ENCODE measurements at places on chromosomes 11 and 22. TPM values are rescaled to one million over a fixed set of nuclear protein-coding genes. Genes with fewer than 3 reads are reported as not detected.

DNA sequence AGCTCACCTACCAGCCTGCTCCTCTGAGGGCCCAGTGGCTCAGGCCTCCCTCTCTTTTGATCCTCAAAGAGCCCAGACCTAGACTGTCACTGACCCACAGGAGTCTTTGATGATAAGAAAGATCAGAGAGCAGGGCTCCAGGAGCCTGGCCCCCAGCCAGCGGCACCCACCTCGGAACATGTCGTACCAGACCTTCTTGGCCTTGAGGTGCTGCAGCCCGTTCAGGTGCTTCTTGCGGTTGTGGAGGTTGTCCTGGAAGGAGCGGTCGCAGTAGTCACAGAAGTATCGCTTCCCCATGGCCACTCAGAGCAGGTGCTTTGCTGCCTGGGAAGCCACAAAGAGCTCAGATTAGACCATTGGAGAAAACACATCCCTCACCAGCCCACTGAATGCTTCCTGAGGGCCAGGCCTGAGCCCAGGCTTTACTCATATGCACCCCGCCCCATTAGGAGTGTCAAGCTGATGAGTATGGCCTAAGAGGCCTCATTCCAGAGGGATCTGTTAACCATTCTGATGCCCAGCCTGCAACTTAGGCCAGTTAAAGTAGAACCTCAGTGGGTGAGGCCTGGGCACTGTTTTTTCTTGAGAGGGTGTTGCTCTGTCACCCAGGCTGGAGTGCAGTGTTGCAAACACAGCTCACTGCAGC is 18.4 kb downstream of the ZMAT5 start:
- no peak for DNase-seq

NCAM1 gene
- 0.47 TPM for total RNA-seq

DNA sequence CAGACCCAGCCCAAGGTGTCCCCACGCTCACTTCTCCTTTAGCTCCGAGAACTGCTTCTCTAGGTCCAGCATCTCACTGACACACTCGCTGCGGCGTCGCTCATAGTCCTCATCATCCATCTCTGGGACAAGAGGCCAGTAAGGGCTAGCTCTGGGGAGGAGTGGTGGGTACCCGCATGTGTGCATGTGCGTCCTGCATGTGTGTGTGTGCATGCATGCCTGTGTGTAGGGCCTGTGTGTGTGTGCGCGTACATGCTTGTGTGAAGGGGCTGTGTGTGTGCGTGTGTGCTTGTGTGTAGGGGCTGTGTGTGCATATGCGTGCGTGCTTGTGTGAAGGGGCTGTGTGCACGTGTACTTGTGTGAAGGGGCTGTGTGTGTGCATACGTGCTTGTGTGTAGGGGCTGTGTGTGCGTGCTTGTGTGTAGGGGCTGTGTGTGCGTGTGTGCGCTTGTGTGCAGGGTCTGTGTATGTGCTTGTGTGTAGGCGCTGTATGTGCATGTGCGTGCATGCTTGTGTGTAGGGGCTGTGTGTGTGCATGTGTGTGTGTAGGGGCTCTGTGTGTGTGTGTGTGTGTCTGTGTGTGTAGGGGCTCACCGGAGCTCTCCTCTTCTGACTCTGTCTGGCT is 3.3 kb downstream of the BRMS1 start:
- DNase-seq: no peak

WNT7B gene
- total RNA-seq: 0.66 TPM

DNA sequence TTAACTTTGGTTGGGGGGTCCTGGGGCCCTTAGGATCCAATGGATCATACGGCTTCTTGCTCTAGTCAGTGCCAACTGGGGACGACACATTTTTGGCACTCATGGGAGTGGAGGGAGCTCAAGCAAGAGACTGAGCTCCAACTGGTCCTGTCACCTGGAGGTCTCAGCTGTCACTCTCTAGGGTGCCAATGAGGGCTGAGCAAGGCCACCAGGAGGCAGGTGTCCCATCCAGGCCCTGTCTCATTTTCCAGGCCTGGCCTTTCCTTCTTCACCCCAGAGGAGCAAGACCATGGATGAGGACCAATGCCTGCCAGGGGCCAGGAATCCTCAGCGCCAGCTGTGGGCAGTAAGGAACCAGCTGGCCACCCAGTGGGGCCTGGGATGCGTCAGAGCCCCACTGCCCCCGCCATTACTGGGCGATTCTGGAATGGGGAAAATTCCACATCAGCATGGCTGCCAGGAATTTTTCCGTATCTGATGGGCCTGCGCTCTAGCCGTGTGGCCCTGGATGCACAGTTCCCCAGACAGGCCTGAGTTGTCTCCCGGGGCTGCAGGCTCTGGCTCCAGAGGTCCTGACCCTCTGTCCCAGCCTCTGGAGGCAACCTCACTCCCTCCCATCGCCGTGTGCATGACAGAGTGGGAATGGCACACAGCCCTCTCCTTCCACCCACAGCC is 669 bp upstream of the GAL3ST1 start:
- DNase-seq: no peak

- DNase-seq: no peak
These were observed 529.6 kb upstream of the LRRC4C start for GRCh38 chr11:41988951-41989572.

C11orf16 gene
- 2.9 TPM for total RNA-seq

SLC22A25 gene
- not detected for total RNA-seq

GRCh38 chr11:31757260-31757835 is 53.8 kb downstream of the PAX6 start:
- DNase-seq: no peak

DNA sequence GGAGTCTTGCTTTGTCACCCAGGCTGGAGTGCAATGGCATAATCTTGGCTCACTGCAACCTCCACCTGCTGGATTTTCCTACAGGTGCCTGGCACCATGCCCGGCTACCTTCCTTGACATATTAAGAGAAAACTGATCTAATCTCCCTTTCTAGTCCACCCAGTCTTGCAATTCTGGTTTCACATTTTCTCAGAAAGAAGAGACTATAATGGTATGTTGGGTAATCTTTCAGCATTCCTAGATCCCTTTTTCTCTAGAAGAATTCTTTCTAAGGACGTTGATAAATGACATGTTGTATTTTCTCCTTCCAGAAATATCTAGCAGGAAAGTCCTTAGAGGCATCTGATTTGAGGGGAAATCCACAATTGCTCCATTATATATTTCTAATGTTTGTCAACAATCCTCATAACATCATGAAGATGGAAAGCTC is 10.4 kb upstream of the HSPA8 start:
- no peak for DNase-seq

DNA sequence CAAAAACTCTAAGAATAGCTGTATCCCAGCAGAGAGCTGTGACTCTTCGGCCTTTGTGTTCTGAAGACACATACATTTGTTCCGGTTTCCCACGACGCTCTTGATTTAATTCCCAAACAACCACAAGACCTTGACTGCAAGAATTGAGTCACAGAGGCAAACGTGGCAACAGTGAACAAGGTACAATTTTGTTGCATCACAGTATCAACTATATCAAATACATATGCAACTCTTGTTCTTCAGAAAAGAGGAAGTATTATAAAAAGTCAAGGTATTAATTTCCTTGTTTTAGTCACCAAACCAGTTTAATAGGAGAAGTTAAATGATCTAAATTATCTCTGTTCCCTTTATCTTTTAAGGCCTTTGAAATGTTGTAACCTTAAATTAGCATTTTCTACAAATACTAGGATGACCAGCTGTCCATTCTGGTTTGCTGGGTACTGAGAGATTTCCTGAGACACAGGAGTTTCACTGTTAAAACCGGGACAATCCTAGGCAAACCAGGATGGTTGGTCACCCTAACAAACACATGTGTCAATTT is 11.1 kb downstream of the HPS5 start:
- DNase-seq: no peak

DNA sequence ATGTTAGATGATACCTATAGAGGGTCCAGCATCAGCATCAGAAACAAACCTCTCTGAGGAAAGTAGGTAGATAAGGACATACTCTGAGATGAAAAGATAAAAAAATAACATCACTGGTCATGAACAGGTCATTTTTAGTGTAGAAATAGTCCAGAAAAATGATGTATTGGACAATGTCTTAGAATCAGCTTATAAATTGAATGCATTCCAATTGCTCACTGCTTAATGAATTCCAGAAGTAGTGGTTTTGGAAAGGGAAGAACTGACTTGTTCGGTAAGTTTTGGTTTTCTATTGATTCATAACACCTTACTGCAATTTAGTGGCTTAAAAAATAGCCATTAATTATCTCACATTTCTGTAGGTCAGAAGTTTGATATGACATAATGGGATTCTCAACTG is 929.5 kb upstream of the CCDC90B start:
- DNase-seq: no peak

SEPTIN3 gene
- total RNA-seq: 0.90 TPM

GRCh38 chr11:74001822-74002286 is 7.0 kb downstream of the UCP3 start:
- no peak for DNase-seq

TCN2 gene
- total RNA-seq: 3.6 TPM

A4GALT gene
- 1.3 TPM for total RNA-seq

DNA sequence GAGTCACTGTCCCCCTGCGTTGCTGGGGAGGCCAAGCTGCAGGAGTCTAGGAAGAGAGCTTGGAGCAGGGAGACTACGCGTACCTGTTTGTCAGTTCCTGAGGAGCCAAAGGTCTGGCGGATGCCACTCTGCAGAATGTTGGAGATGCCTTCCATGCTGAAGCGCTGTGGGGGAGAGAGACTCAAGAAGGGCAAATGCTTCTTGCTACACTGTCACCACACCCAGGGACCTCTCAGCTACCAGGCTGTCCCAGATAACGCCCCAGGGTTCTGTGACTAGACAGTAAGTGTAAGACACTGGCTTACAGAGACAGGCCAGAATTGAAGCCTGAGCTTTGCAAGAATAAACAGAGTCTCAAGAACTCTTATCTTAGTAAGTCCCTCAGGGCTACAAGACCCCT is 42.0 kb downstream of the FEZ1 start:
- no peak for DNase-seq

GRCh38 chr11:120925944-120926343 is 98.0 kb upstream of the TBCEL start:
- DNase-seq: no peak

DNA sequence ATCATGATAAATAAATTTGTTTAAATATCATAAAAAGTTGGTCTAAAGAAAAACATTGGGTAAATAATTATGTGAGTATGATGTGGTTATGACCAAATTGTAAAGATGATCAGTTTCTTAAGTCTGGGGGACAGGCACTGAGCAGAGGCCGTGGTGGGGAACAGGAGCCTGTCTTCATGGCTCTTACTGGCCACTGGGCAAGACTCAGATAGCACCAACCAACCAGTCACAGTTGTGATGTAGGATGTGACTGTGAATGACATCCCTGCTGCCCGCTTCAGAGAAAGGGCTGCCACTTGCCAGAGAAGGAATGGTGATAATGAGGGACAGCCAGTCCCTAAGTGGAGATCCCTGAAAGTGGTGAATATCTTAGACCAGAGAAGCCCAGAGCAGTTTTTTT is 7.0 kb downstream of the PTPRJ start:
- no peak for DNase-seq

- no peak for DNase-seq
These were observed 69.8 kb upstream of the NNMT start for GRCh38 chr11:114226356-114226755.

LRRC32 gene
- total RNA-seq: 2.9 TPM

DNA sequence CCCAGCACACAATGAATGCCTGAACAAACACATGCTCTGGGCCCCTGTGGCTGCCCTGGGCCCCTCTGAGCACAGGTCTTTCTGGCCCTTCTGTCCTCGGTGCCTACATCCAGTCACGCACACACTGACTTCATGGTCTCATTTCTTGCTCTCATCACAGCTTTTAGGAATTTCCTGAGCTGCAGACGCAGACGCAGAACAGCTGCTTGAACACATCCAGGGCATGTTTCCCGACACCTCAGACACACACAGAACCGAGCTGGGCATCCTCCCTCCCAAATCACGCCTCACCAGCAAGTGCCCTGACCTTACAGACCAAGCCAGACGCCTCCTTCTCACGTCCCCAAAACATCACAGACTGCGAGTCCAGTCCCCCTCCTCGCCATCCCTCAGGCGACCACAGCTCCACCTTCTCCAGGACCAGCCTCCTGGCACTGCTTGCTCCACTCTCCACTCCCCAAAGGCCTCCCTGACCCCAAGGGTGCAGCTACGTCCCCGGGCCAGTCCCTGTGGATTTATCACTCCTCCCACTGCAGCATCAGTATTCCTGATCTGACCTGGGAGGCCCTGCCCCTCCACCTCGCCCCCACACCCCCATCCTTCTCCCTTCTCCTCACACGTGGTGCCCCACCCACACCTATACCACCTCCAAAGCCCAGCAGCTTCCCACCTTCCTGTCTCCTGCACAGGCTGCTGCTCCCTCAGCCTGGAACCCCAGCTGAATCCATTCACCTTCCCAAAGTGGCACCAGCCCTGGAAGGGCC is 12.9 kb downstream of the SIRT3 start:
- DNase-seq: no peak

GRCh38 chr22:22870577-22871404 is 16.8 kb upstream of the IGLL5 start:
- no peak for DNase-seq

DNA sequence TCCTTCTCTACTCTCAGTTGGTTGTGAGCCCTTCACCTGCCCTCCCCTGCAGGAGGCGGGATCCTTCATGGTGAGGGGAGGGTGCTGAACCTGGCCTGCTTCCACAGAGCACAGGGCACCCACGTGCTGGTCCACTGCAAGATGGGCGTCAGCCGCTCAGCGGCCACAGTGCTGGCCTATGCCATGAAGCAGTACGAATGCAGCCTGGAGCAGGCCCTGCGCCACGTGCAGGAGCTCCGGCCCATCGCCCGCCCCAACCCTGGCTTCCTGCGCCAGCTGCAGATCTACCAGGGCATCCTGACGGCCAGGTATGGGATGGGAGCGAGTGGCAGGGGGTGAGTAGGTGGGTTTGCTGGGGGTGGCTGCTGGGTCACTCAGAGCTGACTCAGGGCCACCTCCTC is 6.3 kb downstream of the SSH3 start:
- no peak for DNase-seq

DNA sequence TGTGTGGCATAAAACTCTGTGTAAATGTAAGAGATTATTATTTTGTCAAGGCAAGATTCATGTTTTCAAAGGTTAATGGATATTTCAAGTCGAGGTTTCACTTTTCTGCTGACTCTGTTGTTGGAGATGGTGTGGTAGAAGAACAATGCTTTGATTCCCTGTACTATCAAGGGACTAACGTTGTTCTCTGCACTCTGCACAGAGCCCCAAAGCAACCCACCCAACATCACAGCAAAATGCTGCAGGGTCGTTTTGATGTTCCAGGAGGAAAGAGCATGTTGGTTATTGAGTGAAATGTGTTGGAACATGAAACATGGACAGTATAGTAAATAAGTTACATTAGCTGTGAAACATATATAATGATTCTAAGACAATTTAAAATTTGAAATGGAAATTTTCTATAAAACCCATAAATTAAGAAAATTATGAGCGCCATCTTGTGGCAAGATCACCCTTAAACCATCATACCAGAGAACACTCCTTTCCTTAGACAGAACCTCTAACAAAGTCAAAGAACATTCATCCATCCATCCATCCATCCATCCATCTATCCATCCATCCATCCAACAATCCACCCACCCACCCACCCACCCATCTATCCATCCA is 164.4 kb upstream of the ZBED5 start:
- peak; percentile 11 for DNase-seq

- DNase-seq: no peak
These were observed 13.2 kb upstream of the OR56A3 start for GRCh38 chr11:5928811-5929210.

SYT9 gene
- 0.05 TPM for total RNA-seq

- no peak for DNase-seq
These were observed 35.0 kb upstream of the ADORA2A start for GRCh38 chr22:24392218-24392931.

TENM4 gene
- 2.8 TPM for total RNA-seq

- DNase-seq: no peak
These were observed 22.2 kb downstream of the AQP11 start for GRCh38 chr11:77611921-77612320.

All from thymus (tissue), 14 donors.